ENCODE measurements at places on chromosomes 7 and 10. TPM values are rescaled to one million over a fixed set of nuclear protein-coding genes. Genes with fewer than 3 reads are reported as not detected.

SDHAF3 gene
- 1.4 TPM for total RNA-seq

FGF8 gene
- total RNA-seq: not detected

PON1 gene
- total RNA-seq: not detected

MOSPD3 gene
- 4.9 TPM for total RNA-seq

CDHR1 gene
- 0.68 TPM for total RNA-seq

AKR1C4 gene
- not detected for total RNA-seq

TMEM236 gene
- total RNA-seq: 0.17 TPM

DNA sequence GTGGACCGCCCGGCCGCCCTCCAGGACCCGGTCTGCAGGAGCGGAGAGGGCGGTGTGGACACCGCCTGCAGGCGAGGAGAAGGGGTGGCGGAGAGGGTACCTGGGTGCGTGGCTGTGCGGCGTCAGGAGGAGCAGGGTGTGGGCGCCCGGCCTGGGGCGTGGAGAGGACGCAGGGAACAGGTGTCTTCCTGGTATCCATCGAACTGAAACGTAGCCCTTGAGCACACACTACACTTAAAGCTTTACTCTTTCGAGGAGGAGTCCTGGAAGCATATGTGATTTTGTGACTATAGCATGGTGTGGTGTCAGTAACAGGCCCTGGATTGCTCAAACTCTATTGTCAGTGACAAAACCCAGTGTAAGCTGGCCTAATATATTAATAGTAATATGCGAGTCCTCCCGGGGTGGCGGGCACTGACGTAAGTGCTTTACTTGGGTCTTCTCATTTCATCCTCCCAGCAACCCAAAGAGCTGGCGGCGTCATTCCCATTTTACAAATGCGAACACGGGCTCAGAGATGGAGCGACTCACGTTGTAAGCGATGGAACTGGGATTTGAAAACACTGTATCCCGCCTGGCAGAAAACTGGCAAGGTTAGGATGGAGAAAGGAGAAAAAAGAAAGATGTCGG is 508 bp upstream of the TECPR1 start:
- no peak for DNase-seq

DNA sequence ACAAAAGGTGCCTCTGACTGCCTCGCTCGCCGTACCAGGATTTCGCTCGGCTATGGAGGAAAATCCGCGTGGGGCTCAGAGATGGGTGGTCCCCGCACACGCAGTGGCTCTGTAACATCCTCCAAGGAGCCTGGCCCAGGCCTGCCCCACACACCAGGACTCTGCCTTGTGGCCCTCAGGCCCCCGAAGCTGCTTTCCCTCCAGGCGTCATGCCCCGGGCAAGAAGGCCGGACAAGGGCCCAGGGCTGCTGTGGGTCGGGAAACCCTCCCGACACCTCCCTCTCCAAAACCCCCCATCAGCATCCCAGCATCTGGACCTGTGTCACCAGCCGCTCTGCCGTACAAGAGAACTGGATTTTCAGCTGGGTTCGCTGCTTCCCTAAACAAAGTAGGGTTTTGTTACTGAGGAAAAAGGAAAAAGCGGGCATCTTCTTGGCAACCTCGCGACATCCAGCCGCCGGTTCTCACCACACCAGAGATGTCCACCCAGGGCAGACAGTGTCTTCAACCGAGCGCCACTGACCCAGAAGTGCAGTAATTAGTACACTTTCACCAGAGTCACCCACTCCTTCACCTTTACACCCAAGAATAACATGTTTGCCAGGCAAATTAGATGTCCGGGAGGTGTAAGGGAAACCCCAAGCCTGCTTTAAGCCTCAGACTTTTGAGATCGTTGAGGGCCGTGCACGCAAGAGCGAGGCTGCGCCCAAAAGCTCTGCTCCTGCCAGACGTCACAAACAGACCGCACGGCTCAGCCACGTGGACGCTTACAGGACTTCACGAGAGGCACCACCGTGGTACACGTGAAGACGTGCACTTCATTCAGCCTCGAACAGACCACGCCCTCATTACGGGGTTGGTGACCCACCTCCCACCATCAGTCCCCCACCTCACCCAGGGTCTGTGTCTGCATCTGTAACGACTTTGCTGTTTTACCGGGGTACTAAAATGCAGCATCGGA is 62.2 kb downstream of the DIP2C start:
- no peak for DNase-seq

DNA sequence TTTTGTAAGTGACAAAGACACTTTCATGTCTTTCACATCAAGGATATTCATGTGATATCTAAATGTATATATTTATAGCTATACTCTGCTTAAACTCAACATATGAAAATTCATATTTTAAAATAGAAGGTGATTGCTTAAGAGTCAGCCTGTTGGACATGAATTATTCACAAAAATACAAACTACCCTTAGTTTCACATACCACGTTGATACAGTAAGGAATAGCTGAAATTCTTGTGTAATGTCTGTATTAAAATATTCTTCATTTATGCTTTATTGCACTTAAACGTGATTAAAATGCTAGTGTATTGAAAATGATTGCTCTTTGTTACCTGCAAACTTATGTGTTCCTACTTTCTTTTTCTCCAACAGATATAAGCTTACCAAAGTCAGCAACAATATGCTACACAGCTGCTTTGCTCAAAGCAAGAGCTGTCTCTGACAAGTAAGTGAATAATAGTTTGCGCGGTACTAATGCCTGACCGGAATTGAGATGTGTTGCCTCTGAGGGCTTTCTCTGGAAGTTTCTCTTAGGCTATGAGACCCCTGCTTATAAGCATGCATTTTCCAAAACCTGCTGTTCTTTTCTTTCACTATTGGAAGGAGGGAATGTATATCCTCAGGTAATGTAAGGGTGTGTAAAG is 133.8 kb downstream of the WNT2 start:
- no peak for DNase-seq

DNA sequence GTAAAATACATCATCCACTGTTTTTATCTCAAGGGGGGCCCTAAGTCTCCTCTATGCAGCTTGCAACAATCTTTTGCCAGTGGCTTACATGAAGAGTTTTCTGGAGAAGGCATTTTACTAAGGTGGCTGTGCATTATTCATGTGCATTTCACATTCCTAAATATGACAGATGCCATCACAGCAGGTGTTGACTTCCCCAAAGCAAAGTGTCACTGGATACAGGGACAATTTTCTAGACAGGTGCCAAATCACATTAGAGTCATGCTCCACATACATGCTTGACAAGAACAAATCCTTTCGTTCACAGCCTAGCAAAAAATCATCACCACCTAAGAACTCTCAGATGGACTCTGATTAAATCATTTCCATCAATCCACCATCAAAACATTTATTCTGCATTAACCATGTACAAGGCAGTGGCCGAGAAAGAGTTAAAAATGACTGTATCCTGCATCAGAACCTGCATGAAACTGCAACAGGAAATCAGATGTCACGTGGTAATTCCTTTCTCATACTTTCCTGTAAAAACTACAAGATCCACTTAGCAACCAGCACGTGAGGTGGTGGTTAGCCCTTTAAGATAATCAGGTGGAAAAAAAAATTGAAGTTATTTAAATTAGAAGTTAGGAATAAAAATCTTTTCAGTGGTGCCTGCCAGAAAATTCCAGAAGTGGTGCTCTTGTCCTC is 88.2 kb upstream of the AFAP1L2 start:
- DNase-seq: peak; percentile 75

DNA sequence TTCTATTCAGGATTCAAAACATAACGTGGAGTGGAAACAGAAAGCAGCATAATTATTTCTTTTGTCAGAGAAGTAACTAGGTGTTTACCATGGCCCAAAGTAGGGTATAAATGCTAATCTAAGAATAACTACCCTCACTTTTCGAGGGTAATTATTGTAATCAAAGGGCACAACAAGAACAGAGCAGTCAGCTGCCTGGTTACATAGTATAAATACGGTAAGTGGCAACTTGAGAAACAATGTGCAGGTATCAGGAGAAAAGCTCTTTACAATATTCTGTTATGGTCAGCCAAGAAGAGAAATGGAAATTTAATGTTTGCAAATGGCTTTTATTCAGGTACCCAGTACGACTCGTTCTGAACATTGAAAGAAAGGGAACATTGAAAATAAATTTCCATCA is 242.0 kb upstream of the NPY start:
- no peak for DNase-seq

- DNase-seq: no peak
Measured at GRCh38 chr10:24690961-24691512, 32.6 kb downstream of the ARHGAP21 start.

GRCh38 chr7:149850007-149850594 is 11.9 kb downstream of the ZNF862 start:
- DNase-seq: no peak

DNA sequence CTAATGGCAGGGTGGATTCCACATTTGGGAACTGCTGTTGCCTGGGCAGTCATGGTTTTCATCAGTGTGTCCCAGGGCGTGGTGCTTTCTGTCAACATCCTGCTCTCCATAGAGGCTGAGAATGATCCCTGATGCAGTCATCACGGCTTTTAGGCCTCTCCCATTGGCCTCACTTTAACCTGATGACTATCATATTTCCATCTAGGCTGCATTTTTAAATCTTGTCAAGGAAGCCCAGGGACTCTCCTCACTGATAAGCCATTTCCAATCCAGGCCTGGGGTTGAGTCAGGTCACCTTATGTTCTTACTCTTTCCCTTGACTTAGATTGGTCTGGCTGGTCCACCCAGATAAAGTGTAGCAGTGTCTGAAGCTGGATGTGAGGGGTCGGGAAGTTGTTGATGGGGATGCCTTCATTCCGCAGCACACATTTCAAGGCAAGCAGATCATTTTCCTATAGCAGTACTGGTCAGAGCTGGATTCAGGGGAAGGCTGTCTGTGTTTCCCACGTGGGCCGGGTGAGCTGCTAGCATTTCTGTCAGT is 177.0 kb downstream of the AUTS2 start:
- DNase-seq: no peak

DNA sequence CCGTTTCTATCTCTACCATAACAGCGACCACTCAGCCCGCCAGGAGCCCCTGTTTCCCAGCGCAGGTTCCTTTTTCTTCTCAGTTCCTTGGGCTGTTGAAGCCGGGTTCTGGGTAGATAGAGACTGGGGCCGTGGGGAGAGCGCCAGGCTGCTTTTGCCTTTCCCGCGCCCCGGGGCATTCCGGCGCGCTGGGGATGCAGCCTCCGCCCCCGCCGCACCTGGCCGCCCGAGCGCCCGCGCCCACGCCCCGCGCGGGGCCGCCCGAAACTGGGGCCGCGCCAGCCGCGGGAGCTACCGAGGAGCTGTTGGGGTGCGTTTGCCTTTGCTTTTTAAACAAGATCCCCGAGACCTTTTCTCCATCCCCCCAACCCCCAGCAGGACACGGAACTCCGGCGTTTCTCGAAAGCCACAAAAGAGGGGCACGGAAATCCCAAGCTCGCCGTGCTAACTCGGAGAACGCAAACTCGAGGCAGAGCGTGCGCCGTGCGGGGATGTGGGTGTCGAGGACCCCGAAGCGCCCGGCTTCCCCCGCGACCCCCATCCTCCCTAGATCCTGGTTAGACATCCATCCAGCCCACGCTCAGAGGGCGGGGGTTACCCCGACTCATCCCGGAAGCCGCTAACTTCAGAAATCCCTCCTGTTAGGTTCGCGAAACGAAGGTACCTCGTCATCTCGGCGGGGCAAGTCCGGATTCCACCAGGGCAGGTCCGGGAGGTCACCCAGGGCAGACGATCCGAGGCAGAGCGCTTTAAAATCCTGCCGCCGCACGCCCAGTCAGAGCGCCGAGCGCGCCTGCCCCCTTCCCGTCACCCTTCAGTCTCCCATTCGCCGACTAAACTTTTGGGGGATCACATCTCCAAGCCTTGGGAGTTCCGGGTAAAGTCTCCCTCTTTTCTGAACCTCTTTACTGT is 1.0 kb downstream of the GRM8 start:
- DNase-seq: peak; percentile 3

DNA sequence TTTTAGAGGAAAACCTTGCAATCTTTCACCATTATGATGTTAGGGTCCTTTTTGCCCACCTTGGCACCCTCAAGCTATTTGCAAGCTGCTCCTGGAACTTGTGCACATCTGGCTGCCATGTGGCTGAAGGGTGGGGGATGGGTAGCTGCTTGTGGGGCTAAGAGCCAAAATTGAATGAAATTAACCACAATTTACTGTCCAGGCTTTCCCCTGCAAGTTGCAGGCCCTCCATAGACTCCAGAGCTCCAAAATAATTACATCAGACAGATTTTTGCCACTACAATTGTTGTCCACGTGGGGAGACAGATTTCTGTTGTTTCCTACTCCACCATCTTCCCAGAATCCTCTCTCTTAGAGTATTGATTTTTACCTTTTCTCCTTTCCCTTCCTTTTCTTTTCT is 19.1 kb downstream of the PI4K2A start:
- no peak for DNase-seq

DNA sequence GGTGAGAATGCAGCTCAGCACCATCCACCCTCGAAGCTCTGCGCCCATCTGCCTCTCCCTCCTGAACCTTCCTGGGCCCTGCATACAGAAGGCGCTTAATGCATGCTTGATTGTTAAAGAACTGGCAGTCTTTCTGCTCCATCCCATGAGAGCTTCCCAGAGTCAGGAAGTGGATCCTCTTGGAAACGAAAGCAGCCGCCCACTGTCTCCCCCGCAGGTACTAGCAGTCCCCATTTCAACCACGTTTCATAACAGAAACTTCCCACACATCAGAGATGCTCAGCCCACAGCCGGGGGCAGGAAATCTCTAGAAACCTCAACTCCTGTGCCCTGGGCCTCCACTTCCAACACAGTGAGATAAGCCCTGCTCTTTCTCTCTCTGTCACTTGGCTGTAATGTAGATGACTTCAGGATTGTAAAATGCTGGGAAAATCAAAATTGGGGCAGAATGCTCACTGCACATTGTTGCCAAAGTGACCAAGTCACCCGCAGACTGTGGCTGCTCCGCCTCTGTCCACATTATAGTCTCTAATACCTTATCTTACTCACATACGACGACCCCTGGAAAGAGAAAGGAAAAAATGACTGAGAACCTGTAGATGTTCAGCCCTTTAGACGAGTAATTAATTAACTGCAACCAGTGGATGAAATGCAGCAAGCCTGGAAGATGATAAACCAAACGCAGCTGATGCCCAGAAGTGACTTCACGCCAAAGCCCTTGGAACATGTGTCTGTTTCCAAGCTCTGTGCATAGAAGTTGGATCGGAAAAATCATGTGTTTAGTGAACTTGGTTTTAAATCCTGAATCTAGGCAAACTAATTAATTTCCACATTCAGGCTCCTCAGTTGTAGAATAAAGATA is 28.5 kb downstream of the GSDME start:
- no peak for DNase-seq

DNA sequence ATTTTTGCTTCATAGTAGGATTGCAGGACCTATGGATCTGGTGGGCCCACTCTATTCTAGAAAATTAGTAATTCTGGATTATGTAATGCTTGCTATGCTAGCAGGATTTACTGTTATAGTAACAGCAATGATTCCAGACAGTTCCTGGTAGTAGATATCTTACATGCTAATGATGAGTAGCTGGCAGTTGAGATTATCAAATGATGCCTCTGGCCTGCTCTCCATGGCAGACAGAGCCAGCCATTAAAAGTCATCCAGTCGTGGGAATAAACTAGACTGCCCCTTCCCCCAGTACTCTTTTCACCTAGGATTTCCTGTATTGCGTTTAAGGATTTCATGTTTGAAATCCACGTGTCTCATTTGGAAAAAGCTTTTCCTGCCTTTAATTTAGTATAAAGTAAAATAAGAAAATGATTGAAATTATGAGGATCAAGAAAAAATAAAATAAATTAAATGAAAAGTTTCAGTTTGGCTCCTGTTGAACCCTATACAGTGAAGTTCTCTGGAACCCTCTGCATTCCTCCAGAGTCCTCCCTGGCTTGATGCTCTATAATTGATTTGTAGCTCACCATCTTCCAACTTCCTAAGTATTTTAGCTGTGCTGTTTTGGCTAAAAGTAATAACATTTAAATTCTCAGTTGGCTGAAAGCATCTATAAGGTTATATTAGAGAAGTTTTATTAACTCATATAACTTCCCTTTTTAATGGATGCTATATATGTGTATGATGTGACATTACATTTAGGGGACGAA is 14.6 kb downstream of the UMAD1 start:
- DNase-seq: peak; percentile 17

Data from dermis blood vessel endothelial cell (primary cell).